ENCODE measurements at places on chromosomes 7 and 10.

DNA sequence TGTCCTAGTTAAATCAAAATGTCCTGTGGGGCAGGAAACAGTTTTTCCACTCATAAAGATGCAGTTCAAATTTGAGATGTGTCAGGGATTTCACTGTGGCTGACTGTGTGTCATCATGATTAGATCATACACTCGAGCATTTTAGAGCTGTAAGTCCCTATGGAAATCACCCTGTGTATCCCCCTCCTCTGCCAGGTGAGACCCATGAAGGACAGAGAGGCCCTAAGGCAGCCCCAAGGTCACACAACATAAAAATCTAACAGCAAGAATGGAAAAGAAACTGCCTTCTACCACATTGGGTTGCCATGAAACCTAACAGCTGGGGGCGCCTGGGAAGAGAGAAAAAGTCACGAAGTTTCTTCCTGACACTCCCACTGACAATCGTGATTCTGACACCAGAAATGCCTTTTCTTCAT lies 135.8 kb downstream of the KCNMA1 start:
- no peak for DNase-seq

DNA sequence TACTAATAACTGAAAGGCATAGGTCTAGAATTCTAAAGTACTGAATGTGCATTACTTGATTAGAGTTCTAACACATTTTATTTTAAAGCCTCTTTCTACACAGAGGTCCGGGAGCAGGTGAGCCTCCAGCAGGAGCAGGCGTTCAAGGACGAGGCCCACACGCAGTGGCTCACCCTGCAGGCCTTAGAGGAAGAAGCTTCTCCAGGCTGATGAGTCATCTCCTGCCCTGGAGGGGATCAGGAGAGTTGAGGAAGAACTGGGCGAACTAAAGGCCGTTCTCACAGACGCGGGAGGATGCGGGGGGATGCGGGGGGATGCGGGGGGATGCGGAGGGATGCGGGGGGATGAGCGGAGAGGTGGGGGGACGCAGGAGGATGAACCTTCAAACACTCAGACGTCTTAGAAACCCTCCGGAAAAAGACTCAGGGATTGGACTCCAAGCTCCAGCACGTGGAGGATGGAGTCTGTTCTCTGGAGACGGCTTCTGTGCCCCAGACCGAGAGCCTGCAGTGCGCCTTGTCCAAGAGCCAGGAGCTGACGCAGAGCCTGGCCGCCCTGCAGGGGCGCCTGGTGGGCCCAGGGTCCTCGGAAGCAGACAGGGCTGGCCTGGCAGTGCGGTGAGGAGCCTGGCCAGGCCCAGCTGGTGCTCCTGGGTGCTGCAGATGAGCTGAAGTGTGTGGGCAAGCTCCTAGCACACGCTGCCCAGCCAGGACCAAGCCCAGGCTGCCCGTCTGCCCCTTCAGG lies 433.7 kb upstream of the TPK1 start:
- peak; percentile 9 for DNase-seq

- peak; percentile 41 for DNase-seq
These were observed at the start of gene NSMCE4A for GRCh38 chr10:121974535-121975294. Gene NSMCE4A (minus strand): TSS chr10:121975217. CDS start chr10:121975165, 52 bp downstream.

DNA sequence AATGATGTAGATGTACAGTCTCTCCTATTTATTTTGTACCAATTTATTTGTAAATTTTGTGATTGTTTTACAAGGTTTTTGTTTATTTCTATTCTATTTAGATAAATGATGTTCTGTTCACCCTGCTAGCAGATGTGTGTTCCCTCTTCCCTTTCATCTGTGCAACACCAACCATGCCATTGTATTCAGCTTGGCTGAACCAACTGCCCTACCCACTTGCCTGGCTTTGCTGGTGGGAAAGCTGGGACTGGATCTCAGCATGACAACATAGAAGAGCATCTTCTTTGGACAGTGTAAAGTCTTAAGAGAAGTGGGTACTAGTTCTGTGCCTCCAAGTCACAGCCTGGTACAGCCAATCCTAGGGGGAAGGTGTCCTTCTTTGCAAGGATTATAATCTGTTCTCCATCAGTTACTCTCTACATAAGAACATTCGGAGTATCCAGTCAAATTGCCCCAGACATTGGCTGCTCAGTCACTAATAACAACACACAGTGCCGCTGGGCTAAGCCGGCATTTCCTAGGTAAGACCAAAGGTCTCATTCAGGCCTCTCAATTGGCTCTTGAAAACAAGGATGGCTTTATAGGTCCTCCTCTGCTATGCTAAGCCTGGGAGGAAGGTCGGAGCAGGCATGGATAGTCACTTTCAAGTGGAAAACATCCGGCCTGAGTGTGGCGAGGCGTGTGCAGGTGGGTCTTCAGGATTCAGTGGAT lies 109.7 kb downstream of the NT5C2 start:
- no peak for DNase-seq

DNA sequence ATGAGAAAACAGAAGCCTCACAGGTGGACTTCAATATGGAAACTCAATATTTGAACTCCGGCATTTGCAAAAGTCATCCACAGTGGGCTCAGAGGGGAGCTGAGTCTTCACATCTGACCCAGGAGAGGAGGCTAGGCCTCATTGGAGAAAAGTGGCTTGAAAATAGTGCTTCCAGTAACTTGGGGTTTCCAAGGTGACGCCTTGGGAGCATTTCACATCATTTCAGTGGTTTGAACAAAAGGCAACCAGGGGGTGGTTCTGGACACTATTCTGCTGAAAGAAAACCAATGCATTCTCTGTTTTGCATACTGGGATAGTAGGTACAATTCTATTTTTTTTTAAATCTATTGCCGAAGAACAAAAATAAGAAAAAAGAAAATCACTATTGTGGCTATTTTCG lies 599.2 kb upstream of the POM121L12 start:
- DNase-seq: no peak

- no peak for DNase-seq
These were observed 34.4 kb downstream of the CCDC71L start for GRCh38 chr7:106626376-106627164.

Data from SHP77 treated with DMSO at 0.1 percent for 48 hours (cell line).